ENCODE measurements at places on chromosomes 16 and 17.
A peak's percentile ranks its signal among the peaks of the same experiment; 100 is the strongest.

- no peak for DNase-seq
These were observed 8.2 kb upstream of the CDK10 start for GRCh38 chr16:89678258-89678657.

DNA sequence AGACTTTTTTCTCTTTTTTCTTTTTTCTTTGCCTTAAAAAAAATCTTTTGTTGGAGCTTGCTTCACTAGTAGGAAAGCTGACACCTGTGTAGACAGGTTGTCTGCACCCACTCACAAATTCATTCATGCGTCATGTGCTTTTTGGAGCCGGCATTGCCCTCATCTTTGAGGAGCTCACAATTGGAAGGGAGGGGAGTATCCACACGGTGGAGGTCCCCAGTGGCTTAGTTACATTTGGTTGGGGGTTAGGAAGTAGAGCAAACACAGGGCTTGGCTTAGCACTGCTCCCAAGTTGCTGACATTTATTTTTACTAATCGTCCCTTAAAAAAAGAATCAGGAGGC, 18.7 kb upstream of the MEIOB start:
- no peak for DNase-seq

DNA sequence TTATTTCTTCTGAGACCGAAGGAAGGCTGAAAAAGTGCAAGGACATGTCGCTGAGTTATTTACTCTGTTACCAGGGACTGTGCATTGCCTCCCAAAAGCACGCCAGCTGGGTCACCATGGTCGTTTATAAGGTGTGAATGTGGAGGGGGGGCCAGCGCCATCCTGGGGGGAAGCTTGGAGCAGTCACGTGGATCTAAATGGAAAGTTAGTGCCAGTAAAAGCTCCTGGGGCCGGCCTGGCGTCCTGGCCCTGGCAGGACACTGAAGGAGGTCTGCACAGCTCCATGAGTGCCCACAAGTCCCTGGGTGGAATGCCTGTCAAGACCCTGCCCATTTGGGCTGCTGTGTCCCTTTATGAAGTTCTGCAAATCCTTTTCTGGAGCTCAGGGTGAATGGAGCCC, 82.6 kb downstream of the C16orf95 start:
- DNase-seq, result no peak

GRCh38 chr17:41617698-41618097, 5.1 kb upstream of the KRT16 start:
- DNase-seq, result no peak

- DNase-seq, result peak; percentile 85
These were observed 956 bp upstream of the CHD3 start for GRCh38 chr17:7887482-7888183.

DNA sequence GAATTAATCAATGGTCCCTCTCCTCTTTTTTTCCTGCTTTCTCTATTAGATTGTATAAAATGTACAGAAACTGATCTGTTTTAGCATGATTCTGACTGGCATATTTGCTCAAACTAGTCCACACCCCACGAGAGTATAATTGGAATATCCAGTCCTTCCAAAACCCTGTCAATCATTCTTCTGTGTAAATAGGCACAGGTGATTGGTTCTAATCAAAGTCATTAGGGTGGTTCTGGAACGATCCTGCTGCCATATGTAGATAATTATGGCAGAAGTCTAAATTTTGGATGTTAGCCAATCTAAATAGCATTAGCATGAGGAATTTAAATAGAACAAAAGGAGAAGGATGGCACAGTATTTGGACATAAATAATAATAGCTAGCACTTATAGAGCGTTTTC, 165.7 kb downstream of the SHISA6 start:
- no peak for DNase-seq

- no peak for DNase-seq
These were observed 29.9 kb upstream of the CLEC18B start for GRCh38 chr16:74450967-74451760.

DNA sequence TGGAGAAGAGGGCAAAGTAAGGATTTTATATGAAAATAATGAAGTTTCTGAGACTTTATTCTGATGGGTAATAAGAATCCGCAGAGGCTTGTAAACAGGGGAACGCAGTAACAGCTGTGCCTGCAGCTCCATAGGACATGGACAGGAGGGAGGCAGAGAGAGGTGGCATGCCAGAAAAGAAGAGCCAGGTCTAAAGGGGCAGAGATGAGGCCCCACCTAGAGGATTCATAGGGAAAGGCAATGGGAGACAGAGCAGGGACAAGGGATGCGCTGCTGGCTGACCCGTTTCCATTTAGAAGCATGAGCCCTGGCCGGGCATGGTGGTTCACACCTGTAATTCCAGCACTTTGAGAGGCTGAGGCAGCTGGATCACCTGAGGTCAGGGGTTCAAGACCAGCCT, 340.3 kb upstream of the CDH5 start:
- DNase-seq, result no peak

DNA sequence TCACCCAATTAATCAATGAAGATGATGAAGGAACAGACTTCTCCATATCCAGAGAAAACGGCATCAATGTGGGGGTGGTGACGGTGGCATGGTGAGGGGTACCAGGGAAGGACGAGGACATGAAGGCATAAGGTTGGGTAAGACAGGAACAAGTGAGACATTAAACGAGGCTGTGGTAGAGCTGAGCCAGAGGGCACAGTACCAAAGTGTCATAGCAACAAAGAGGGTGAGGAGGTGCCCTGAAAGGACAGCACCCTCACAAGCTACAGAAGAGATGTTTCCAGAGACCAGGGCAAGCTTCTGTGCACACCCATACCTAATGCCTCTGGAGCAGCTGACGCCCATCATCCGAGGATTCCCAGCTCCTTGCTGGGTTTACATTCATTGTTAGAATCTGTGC, 57.5 kb upstream of the TRAP1 start:
- no peak for DNase-seq

- no peak for DNase-seq
These were observed 3.2 kb downstream of the CSF3 start for GRCh38 chr17:40018211-40019121.

- DNase-seq, result no peak
These were observed 559.9 kb upstream of the HSBP1 start for GRCh38 chr16:83247767-83248372.

- DNase-seq, result no peak
These were observed 2.4 kb upstream of the ACSF2 start for GRCh38 chr17:50423553-50424159.

- no peak for DNase-seq
These were observed 5.8 kb downstream of the TOM1L2 start for GRCh38 chr17:17966399-17966798.

DNA sequence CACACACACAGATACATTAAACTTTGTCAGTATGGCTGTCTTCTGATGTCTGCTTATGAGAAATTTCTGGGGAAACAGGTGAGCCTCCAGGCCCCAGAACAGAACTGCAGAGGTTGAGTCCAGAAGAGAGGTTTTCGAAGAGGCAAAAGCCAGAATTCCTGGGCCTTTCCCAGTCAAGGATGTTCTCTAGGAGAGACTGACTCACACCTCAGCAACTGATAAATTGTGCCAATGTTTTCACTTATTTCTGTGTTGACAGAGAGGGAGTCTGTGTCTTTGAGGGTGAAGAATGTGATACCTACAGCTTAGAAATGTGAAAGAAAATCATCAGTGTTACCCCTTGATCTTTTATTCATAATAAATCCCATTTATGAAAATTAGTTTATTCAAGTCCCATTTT, 30.3 kb downstream of the LDHD start:
- no peak for DNase-seq

GRCh38 chr17:61323909-61324868, 75.5 kb upstream of the TBX2 start:
- DNase-seq, result no peak

GRCh38 chr17:82023447-82024241, 539 bp downstream of the LRRC45 start:
- DNase-seq, result no peak

- no peak for DNase-seq
These were observed 43.1 kb upstream of the SEC14L1 start for GRCh38 chr17:77097631-77098180.

DNA sequence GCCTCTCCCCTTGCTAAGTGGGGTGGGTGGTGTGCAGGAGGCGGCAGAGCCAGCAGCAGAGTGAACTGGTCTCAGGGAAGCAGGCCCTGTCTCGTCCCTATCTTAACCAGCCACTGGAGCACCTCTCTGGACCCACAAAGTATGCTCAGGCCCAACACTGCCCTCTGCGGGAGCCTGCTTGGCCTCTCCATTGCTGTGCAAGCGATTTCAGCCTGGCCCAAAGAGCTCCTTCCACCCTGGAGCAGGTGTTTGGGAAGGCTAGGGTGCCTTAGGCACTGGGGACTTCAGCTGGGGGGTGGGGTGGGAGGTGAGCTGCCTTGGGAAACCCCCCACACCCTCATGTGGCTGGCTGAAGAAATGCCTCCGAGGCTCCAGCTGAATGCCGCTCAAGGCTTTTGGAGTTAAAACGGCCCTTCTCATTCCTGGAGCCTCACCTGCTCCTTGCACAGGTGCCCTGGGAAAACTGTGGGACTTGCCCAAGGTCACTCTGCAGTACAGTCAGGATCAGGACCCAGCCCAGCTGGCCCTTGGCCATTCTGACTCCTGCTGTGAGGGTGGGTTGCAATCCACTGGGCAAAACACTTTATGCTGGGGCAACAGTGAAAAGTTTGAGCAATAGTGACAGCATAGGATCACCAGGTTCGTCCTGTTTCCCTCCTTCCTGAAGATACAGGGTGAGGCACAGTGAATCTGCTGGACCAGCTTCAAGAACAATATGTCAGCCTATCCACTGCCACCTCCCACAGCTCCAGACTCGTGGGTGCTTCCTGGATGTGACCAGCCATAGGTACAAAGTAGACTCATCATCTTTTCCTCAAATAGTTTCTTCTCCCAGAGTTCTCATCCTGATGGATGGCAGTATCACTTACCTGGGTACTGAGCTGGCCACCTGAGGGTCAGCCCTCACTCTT, 5.9 kb upstream of the UBE2O start:
- no peak for DNase-seq

DNA sequence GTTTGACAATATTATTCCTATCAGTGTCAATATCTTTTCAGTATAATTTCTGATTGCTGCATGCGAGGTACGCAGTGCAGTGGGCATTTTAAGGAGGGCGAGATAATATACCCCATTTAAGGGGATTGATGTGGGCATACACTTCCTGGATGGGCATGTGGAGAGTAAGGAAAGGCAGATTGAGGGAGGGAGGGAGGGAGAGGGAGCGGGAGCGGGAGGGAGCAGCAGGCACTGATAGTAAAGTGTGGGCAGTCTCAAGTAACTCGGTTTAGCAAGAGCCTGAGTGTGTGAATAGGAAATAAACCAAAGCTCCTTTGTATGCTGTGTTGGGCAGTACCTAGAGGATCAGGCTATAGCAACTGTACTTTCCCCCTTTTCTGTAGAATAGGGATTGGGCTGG, 5.1 kb downstream of the BPTF start:
- DNase-seq, result no peak

DNA sequence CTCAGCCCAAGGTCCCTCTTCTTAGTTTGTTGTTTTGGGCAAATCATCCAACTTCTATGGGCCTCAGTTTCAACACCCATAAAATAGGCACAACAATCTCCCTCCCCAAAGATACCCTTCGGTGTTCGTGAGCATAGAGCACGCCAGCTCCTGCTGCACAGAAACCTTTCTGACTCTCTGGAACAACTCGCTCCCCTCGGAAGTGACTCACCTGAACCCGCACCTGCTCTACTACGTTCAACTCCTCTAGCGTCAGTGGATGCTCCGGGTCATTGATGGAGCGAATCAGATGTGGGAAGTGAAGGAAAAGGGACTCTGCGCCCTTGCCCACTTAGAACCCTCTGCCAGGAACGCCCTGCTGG, 445 bp downstream of the CIAO2B start:
- DNase-seq, result no peak

- no peak for DNase-seq
These were observed 6.2 kb downstream of the KATNB1 start for GRCh38 chr16:57741660-57742191.

- no peak for DNase-seq
These were observed 17.6 kb downstream of the ATPAF2 start for GRCh38 chr17:18021372-18021771.

DNA sequence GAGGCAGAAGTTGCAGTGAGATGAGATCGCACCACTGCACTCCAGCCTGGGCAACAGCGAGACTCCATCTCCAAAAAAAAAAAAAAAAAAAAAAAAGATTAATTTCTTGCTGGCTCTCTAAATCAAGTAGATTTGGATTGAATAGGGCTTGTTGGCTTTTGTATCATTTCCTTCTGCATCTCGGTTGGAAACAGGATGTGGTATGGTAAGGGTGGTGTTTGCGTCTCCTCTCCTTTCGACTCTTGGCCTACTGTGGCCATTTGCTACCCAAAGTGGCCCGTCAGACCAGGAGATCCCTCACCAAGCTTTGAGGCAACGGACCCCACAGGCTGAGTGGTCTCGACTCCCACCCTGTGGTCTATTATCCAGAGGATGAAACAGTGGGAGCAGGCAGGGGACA, 168.0 kb upstream of the IRX3 start:
- DNase-seq, result no peak

GRCh38 chr17:26773189-26774188, 520.4 kb upstream of the WSB1 start:
- no peak for DNase-seq

GRCh38 chr17:78316867-78317789, 42.7 kb downstream of the SOCS3 start:
- DNase-seq, result no peak

DNA sequence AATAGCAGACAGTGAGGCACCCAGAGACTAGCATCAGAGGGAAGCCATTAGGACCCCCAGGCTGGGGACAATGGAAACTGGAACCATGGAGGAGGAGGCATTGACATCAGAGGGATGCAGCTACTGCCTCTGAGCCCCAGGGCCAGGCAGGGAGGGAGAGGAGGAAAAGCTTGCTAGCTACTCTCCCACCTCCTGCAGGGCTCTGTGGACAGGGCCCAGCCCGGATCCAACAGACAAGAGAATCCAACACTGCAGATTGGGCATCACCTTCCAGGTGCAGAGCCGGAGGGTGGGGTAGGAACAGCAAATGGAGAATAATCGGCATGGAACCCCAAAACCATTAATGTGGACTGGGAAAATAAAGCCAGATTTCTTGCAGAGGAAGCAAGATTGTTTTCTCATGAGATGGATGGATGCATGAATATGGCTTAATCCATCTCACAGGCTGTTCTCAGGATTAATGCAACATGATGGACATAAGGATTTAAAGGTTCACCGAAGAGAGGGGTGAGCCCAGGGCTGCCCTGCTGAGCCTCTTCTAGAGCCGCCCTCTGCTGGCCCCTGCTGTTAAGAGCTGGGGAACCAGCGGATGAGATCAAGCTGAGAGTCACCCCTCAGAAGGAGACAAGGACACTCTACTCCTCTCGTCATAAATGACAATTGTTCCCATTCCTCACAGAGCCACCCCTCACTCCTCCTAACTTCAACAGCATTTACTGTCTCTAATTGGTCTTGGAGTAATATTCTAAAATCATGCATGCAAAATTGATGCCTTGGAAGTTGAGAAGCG, 48.8 kb downstream of the DNAH3 start:
- peak; percentile 7 for DNase-seq

All from activated gamma-delta T cell treated with Interleukin-2 at 50 U/mL for 16 hours (primary cell).